ENCODE measurements at places on chromosomes 1 and 21.

- H3K36me3 ChIP-seq: no peaks in the 10 kb centered on the region
- no peak overlapping the region for H3K4me3 ChIP-seq
- no peaks in the 10 kb centered on the region for H3K4me1 ChIP-seq
- DNase-seq: no peak
Observed at GRCh38 chr1:73804935-73805334, 393.0 kb downstream of the LRRIQ3 start.

GRCh38 chr1:113937146-113937545, 8.0 kb downstream of the HIPK1 start:
- H3K27me3 ChIP-seq: no peaks in the 10 kb centered on the region
- peaks cover 14% of the 10 kb centered on the region for H3K4me1 ChIP-seq
- H3K36me3 ChIP-seq: no peaks in the 10 kb centered on the region

- no peaks in the 10 kb centered on the region for H3K27me3 ChIP-seq
- no peaks in the 10 kb centered on the region for H3K36me3 ChIP-seq
- H3K4me3 ChIP-seq: no peak overlapping the region
- H3K27ac ChIP-seq: no peak overlapping the region
Observed at GRCh38 chr1:61426885-61427284, 298.1 kb downstream of the TM2D1 start.

DNA sequence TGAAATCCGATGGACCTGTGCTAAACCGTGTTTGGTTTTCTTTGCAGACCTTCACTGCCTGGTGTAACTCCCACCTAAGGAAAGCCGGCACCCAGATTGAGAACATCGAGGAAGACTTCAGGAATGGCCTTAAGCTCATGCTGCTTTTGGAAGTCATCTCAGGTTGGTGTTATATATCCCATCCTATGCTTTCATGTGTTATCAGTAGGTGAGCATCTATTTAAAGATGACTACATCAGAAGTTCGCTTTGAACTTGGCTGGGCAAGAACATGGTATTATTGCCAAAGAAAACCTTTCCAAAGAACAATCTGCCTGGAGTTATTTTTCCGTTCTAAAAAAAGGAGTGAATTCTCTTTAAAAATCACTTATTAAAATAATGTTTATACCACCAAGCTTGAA, 31.5 kb downstream of the ACTN2 start:
- no peaks in the 10 kb centered on the region for H3K27me3 ChIP-seq
- H3K36me3 ChIP-seq: no peaks in the 10 kb centered on the region
- no peaks in the 10 kb centered on the region for H3K4me1 ChIP-seq
- no peak for DNase-seq
- no peak overlapping the region for H3K27ac ChIP-seq

DNA sequence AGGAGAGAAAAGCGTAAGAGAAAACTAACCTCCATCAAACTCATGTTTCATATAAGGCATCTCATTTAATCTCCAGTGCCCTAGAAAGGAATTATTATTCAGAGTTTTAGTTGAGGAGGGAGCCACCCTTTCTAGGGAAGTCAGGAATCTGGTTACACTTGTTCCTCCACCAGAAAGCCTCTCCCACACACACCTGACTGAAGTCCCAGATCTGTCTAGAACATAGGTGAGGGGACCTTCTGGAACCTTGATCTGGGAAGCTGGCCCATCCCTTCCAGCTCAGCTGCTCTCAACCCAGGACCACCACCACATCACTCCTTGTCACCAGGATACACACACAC, 1.9 kb upstream of the DENND2D start:
- no peak for DNase-seq
- H3K4me1 ChIP-seq: no peaks in the 10 kb centered on the region
- no peak overlapping the region for H3K4me3 ChIP-seq

Data from neural progenitor cell (in vitro differentiated cells).